ENCODE measurements at places on chromosomes 6 and 20. TPM values are rescaled to one million over a fixed set of nuclear protein-coding genes. Genes with fewer than 3 reads are reported as not detected.

The LHFPL5 gene
- total RNA-seq = not detected

The UNC5CL gene
- 0.12 TPM for total RNA-seq

The BTNL2 gene
- total RNA-seq = not detected

The ULBP2 gene
- total RNA-seq = 2.1 TPM

The MUC21 gene
- not detected for total RNA-seq

The SMLR1 gene
- not detected for total RNA-seq

The ARMH2 gene
- not detected for total RNA-seq

The OVOL2 gene
- total RNA-seq = not detected

The HDAC2 gene
- 55.3 TPM for total RNA-seq

The PRL gene
- not detected for total RNA-seq

The LRRC1 gene
- 1.1 TPM for total RNA-seq

The LY86 gene
- total RNA-seq = not detected

The HRH3 gene
- total RNA-seq = not detected

The C20orf204 gene
- 1.7 TPM for total RNA-seq

The GSTA2 gene
- not detected for total RNA-seq

The JAG1 gene
- 39.9 TPM for total RNA-seq

The CST3 gene
- total RNA-seq = 113 TPM

The PPIL6 gene
- 2.1 TPM for total RNA-seq

The TTK gene
- 2.3 TPM for total RNA-seq

The DNAH8 gene
- not detected for total RNA-seq

The PTCHD4 gene
- 4.7 TPM for total RNA-seq

The KHDC1L gene
- total RNA-seq = 1.1 TPM

The GINS1 gene
- 1.8 TPM for total RNA-seq

The FAM83B gene
- not detected for total RNA-seq

The KIF6 gene
- total RNA-seq = 3.7 TPM

The RAB5IF gene
- total RNA-seq = 38.5 TPM

The SNPH gene
- 13.3 TPM for total RNA-seq

The TRIM40 gene
- not detected for total RNA-seq

The CGA gene
- total RNA-seq = not detected

The C6orf132 gene
- total RNA-seq = 2.6 TPM

The FLRT3 gene
- 2.8 TPM for total RNA-seq

The TNFRSF6B gene
- 8.0 TPM for total RNA-seq

The OR2J3 gene
- total RNA-seq = not detected

The SF3B5 gene
- total RNA-seq = 65.6 TPM

The TGM3 gene
- total RNA-seq = not detected

The LAMA4 gene
- total RNA-seq = 518 TPM

The RXRB gene
- 30.5 TPM for total RNA-seq

The TMEM14C gene
- total RNA-seq = 92.0 TPM

The CST5 gene
- not detected for total RNA-seq

The PFDN4 gene
- 38.9 TPM for total RNA-seq

The PSMA7 gene
- total RNA-seq = 152 TPM

The CST9L gene
- total RNA-seq = not detected

The KCNQ5 gene
- 0.49 TPM for total RNA-seq

All from hair follicle dermal papilla cell (primary cell).